Amniotic stem cell (primary cell): ENCODE measurements at places on chromosomes 6 and 20.

DNA sequence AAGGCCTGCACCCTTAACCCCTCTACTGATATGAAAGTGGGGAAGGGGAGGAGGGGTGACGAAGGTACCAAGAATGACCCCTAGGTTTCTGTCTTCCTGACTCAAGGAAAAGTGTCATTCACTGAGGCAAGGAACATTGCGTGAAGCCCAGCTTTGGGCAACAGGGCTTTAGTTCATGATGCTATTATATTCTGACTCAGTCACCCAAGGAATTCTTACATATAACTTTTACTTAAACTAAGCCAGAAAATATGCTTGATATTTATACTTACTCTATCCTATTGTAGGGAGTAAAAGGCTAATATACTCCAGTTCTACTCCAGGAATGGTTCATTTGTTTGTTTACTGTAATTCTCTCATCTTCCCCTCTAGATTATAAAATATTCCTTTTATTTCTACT, 60.5 kb downstream of the DOP1A start:
- peak; percentile 16 for DNase-seq

DNA sequence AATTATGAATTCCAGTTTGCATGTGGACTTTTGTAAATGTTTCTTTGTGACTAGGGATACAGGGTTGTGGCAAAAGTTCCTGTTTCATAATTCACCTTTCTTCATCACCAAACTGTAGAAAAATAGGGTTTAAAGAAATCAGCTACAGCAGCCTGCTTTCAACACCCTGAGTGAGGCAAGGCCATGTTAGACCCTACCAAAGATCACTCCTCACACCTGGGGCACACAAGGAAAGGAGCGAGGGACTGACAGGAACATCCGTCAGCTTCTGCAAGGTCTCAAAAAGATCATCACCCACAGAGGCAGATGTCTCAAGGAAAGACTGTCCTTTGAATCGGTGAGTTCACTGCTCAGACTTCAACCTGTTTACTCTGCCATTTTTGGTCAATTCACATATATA, 10.5 kb upstream of the STX11 start:
- no peak for DNase-seq

DNA sequence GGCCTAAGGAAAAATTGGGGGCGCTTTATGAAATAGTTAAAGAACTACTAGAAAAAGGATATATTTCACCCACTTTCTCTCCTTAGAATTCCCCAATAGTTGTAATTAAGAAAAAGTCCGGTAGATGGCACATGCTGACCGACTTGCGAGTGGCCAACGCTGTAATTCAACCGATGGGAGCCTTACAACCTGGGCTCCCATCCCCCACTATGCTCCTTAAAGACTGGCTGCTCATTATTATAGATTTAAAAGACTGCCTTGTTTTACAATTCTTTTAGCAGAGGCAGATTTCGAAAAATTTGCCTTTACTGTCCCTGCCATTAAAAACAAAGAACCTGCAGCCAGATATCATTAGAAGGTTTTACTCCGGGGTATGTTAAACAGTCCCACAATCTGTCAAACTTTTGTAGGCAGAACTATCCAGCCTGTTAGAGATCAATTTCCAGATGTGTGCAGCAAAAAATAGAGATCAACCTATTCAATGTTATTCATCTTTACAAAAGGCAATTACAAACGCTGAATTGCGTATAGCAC, 58.5 kb upstream of the PRSS16 start:
- peak; percentile 76 for DNase-seq

DNA sequence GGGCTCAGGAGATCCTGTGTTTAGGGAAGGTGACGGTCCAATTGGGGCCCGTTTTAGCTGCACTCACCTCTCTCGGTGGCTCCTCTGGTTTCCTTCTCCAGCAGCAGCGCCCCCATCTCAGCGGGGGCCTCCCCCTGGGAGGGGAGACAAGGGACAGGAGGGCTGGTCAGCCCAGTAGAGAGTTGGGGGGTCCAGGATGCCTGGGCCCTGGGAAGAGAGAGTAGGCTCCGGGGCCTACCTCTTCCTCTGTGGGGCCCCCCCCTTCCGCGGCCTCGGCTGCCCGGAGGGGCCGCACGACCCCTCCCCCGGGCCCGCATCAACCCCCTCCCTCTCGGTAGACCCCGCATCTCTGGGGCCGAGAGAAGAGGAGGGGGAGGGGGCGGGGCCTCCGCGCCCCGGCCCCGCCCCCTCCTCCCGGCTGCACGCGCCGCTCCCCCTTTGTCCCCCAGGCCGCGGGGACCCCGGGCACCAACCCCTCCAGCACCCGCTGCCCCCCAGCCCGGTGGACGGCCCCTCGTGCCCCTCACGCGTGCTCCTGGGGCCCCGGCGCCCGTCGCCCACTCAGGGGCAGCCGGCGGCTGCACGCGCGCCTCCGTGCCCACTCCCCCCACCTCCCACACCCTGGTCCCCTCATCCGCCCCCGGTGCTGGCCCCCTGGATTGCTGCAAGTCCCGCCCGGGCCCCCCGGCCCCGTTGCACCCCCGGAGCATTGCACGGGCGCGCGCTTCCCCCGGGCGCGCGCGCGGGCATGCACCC, 464 bp downstream of the EHMT2 start:
- no peak for DNase-seq

DNA sequence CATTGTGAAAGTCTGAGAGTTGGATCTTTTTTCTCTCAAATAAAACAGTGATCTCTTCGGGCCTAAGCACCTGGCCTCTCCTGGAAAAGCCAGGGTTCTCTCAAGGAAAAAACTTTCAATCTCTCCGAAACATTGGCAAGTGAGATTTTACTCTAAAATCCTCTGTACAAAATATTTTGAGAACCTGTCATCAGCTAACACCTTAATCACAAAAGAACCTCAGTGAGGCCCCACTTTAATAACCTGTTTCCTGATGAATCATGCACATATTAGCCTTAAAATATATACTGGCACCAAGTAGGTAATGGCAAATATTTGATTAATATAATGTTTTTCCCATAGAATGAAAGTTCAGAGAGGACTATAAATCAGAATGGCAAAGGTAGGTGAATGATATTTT, 177.9 kb downstream of the FRK start:
- no peak for DNase-seq
